GDM1 (cell line): ENCODE measurements at places on chromosomes 11 and 22.
A peak's percentile ranks its signal among the peaks of the same experiment; 100 is the strongest.

DNA sequence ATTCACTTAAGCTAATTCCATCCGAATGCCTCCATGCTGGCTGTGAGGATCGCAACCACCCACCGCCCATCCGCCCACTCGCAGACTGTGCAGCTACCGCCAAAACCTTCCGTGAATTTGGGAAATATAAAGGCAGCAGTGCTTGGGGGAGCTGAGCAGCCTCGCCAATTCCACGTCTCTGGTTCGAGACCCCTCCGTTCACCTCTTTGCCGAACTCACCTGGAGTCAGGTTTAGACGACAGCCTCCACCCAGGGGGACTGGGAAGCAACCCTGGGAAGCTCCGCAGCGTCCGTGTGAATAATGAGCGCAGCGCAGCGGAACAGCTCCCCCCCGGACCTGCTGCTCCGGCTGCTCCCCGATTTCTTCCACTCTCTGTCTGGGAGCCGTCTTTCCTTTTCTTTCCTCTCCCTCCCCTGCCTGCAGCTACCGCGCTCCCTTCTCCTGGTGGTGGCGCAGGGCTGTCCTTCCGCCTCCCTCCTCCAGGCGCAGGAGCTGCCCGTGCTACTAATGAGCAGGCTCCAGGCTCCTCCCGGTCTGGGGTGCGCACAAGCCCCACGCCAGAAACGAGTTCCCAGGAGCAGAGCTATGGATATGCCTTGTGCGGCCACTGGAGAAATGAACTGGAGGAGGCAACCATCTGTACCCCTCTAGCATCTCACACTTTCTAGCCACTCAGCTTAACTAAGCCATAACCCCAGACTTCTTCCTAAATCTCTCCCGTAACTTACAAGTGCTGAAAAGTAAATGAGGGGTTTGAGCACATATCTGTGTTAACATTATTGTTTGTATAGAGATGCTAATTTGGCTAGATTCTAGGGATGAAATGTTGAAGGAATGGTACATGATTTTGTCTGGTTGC is 107.3 kb downstream of the XKR3 start:
- no peak for DNase-seq

GRCh38 chr22:16959345-16959930 is 48.6 kb downstream of the GAB4 start:
- DNase-seq = no peak

DNA sequence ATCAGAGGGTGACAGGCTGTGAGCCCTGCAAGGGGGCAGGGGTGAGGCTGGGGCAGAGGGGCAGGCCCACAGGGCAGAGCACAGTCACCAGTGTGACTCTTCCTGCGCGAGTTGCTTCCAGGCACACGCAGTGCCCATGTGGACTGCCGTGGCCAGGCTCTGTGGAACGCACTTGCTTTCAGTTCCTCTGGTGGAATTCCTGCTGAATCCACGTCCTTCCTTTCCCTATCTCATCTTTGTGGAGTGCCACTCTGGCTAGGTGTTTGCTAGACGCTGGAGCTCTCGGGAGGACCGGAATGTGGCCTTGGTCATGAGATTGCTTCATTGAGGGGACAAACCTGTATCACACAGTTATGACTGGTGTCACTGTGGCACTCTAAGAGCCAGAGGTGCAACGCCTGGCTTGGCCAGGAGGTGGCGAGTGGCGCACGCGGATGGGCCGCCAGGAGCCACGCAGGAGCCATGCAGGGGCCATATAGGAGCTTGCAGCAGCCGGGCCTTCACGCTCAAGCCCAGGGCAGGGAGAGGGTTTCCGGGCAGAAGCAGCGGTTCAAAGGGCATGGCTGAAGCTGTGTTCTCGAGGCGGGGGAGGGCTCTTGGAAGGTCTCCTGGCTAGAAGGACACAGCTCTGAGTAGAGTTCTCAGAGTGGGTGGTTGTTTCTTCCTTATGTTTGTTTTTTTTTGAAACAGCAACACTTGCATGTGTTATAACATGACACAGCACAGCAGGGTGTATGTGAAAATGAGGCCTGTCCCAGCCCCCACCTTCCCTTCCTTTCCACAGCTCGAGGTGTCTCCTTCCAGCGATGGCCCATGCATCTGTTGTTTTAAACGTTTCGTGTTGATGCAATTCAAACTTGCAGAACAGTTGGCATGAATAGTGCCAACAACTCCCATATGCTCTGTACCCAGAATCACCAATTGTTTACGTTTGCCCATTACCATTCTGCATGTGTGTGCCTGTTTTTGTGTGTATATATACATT is 36.2 kb downstream of the TBC1D22A start:
- DNase-seq = peak; percentile 30

DNA sequence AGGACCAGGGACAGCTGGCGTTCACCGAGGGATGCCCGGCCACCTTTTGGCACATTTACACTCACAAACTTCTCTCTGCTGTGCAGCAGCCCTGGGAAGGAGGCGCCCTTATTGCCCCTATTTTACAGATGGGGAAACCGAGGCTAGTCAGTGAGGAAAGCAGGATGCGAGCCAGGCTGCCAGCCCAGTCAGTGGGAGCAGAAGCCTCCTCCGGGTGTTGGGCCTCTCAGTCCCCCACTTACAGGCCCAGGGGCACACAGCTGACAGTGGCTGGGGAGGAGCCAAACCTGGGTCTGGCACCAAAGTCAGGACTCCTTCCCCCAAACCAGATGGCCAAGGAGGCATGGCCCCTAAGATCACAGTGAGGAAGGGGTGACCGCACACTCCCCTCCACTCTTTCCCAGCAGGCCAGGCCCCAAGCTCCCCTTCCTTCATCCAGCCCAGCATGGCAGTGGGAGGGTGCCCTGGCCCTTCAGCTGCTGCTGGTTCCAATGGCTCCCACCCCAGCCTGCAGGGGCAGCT is 121.4 kb upstream of the ANO1 start:
- no peak for DNase-seq

- DNase-seq = no peak
These were observed 286.2 kb downstream of the GRM5 start for GRCh38 chr11:88779577-88779976.

DNA sequence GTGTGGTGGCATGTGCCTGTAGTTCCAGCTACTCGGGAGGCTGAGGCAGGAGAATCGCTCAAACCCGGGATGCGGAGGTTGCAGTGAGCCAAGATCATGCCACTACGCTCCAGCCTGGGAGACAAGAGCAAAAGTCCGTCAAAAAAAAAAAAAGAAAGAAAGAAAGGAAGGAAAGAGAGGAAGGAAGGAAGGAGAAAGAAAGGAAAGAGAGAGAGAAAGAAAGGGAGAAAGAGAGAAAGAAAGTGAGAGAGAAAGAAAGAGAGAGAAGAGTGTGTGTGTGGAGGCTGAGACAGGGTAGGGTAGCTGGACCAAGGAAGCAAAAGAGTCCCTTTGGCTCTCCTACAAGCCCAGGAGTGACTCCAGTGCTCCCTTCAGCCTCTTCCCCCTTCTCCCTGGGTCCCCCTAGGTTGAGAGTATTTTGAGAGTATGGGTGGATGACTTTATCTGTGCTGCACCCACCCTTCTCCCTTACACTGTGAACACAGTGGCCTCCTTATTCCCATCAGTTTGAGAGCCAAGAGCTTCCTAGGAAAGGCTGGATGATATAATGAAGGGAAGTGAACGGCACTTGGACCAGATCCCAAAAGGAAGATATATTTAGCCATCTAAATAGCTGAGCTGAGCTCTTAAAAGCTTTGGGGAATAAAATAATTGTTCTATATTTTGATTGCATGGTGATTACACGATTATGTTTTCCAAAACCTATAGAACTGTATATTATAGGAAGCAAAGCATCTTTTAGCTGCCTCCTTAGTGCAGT is 9.5 kb upstream of the DENND5A start:
- DNase-seq = no peak

GRCh38 chr11:35035894-35036408 is 103.0 kb upstream of the CD44 start:
- peak; percentile 91 for DNase-seq

GRCh38 chr22:23548501-23549197 is 31.4 kb downstream of the IGLL1 start:
- DNase-seq = no peak

- no peak for DNase-seq
These were observed 30.1 kb upstream of the OAF start for GRCh38 chr11:120180551-120181232.

DNA sequence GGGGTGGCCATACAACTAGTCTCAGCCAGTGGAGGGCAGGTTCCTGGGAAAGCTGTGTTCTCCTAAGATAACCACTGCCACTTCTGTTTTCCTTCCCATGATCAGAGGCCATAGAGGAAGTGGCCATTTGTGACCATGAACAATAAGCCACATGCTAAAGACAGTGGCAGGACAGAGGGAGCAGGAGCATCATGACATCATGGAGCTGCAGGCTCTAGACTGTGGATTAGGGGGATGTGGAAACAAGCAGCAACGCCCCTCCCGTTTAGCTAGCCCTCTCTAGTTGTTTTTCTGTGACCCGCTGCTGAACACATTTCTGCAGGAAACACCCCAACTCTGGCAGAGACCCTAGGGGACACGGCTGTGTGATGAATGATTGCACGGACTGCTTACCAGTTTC is 195.0 kb upstream of the NECTIN1 start:
- no peak for DNase-seq

- DNase-seq = peak; percentile 68
These were observed 2.1 kb downstream of the CCND1 start for GRCh38 chr11:69642913-69643632.

DNA sequence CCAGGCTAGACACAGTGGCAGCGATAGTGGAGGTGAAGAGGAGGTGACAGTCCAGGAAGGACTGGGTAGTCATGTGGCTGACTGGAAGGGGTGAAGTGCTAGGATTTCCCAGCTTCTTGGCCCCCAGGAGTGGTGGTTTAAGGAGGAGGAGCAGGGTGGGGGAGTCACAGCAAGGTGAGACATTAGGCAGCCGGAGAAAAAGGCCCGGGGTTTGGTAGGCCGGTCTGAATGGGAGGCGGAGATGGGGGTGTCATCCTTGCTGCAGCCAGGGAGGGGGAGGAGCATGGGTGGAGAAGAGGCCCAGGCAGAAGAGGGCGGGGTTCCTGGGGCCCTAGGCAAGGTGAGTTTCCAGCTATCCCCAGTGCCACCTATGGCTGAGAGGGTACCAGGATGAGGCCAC is 6.1 kb downstream of the SIPA1 start:
- no peak for DNase-seq

DNA sequence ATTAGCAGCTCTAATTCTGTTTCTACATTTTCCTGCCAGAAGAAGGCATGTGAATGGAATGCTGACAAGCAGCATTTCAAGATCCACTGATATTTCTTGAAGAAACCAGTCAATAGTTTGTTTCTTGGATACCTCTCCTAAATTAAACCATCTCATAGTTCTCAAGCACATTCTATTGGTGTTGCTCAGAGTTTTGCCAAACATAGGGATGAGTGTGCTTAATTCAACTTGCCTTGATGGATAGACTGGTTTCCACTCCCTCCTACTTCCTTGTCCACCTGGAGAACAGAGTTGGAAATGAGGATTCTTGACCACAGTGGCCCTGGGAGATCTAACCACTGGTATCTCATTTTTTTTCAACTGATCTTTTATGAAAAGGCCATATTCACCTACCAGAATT is 29.8 kb upstream of the DDX10 start:
- no peak for DNase-seq

- no peak for DNase-seq
These were observed 118.2 kb downstream of the DSCAML1 start for GRCh38 chr11:117678658-117679406.

DNA sequence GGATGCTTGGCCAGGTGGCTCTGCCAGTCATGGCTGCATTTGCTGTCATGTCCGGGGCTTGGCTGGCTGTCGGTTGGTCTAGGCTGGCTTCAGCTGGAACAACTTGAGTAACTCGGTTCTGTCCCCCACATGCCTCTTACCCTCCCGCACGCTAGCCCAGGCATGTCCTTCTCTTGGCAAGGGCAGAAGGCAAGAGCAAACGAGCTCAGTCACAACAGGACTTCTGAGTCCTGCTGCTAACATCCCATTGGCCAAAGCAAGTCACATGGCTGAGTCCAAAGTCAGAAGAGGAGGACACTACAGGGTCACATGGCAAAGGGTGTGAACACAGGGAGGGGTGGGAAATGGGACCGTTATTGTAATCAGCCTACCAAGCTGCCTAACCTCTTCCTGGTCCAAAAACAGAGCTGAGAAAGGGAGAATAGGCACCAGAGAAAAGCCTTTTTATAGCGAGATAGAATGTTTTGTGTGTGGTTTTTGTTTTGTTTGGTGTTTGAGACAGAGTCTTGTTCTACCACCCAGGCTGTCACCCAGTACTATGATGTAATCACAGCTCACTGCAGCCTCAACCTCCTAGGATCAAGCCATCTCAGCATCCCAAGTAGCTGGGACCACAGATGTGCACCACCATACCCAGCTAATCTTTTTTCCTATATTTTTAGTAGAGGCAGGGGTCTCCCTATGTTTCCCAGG is 81.9 kb downstream of the MN1 start:
- DNase-seq = peak; percentile 69

DNA sequence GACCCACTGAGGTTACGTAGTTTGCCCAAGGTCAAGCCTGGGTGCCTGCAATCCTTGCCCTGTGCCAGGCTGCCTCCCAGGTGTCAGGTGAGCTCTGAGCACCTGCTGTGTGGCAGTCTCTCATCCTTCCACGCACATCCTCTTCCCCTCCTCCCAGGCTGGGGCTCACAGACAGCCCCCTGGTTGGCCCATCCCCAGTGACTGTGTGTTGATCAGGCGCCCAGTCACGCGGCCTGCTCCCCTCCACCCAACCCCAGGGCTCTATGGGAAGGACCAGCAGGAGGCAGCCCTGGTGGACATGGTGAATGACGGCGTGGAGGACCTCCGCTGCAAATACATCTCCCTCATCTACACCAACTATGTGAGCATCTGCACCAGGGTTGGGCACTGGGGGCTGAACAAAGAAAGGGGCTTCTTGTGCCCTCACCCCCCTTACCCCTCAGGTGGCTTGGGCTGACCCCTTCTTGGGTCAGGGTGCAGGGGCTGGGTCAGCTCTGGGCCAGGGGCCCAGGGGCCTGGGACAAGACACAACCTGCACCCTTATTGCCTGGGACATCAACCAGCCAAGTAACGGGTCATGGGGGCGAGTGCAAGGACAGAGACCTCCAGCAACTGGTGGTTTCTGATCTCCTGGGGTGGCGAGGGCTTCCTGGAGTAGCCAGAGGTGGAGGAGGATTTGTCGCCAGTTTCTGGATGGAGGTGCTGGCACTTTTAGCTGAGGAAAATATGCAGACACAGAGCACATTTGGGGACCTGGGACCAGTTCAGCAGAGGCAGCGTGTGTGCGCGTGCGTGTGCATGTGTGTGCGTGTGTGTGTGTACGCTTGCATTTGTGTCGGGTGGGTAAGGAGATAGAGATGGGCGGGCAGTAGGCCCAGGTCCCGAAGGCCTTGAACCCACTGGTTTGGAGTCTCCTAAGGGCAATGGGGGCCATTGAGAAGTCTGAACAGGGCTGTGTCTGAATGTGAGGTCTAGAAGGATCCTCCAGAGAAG is 1.6 kb downstream of the GSTP1 start:
- DNase-seq = no peak

GRCh38 chr11:62958547-62959421 is 26.0 kb downstream of the SLC22A6 start:
- no peak for DNase-seq

- no peak for DNase-seq
These were observed at the start of gene PLAAT5 for GRCh38 chr11:63490551-63491239. TSS of gene PLAAT5 (minus strand) at chr11:63491167. CDS start at chr11:63491034, 133 bp downstream.
